Keratinocyte (primary cell): ENCODE measurements at places on chromosomes 6 and 20. TPM values are rescaled to one million over a fixed set of nuclear protein-coding genes. Genes with fewer than 3 reads are reported as not detected.

- H3K27me3 ChIP-seq, result no peaks in the 10 kb centered on the region
- no peaks in the 10 kb centered on the region for H3K4me1 ChIP-seq
- DNase-seq, result no peak
- H3K36me3 ChIP-seq, result peaks cover 12% of the 10 kb centered on the region
- H3K4me3 ChIP-seq, result no peak overlapping the region
Observed at GRCh38 chr6:105310947-105311346, 91.9 kb downstream of the PREP start.

DNA sequence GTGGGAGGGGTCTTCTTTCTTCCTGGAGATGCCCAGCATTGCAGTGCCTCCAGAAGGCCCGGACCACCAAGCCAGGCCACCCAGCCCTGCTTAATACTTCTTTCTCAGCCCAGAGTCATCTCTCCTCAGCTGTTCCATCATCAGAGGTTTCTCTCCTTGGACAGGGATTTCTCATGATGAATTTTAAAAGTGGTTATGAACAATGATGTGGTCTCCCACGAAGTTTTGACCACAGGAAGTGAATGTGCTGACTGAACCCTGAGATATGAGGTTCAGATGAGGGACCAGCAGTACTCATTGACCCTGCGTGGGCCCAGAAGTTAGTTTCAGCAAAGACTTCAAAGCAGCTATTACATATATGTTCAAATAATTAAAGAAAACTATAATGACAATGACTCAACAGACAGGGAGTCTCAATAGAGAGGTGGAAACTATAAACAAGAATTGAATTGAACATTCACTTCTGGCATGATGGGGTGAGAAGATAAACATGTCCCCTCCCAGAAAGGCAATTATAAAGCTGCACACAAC, 114.5 kb upstream of the SLC22A16 start:
- no peaks in the 10 kb centered on the region for H3K4me1 ChIP-seq
- DNase-seq, result no peak
- no peak overlapping the region for H3K27ac ChIP-seq
- no peaks in the 10 kb centered on the region for H3K36me3 ChIP-seq
- H3K4me3 ChIP-seq, result no peak overlapping the region

GRCh38 chr6:17101422-17102257, at the start of gene STMND1:
Gene STMND1 (plus strand): TSS chr6:17102050. CDS start chr6:17102258, 208 bp downstream.
- peaks cover 28% of the 10 kb centered on the region for H3K27me3 ChIP-seq
- no peak for DNase-seq
- no peaks in the 10 kb centered on the region for H3K36me3 ChIP-seq
- peak within 1 kb of the TSS; percentile 18 for H3K4me3 ChIP-seq
- no peak within 1 kb of the TSS for H3K27ac ChIP-seq

- H3K27me3 ChIP-seq, result no peaks in the 10 kb centered on the region
- no peak overlapping the region for H3K27ac ChIP-seq
- no peak for DNase-seq
- H3K36me3 ChIP-seq, result no peaks in the 10 kb centered on the region
Observed at GRCh38 chr6:138302554-138302953, 75.2 kb upstream of the SMIM28 start.

GRCh38 chr20:51831866-51832265, 29.5 kb upstream of the SALL4 start:
- no peak for DNase-seq
- no peak overlapping the region for H3K4me3 ChIP-seq
- H3K27me3 ChIP-seq, result peaks cover 5% of the 10 kb centered on the region

DNA sequence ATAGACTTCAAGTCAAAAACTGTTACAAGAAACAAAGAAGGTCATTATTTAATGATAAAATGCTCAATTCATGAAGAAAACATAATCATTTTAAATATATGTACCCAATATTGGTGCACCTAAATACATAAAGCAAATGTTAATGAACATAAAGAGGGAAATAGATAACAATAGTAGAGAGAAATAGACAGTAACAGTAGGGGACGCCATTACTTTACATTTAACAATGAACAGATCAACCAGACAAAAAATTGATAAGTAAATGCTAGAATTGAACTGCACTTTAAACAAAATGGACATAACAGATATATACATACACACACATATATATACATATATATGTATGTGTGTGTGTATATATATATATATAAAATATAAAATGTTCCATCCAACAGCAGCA, 37.4 kb downstream of the IL22RA2 start:
- H3K27ac ChIP-seq, result no peak overlapping the region
- H3K4me3 ChIP-seq, result no peak overlapping the region
- no peaks in the 10 kb centered on the region for H3K36me3 ChIP-seq
- H3K27me3 ChIP-seq, result peaks cover 4% of the 10 kb centered on the region
- no peaks in the 10 kb centered on the region for H3K4me1 ChIP-seq

GRCh38 chr6:14149053-14149738, 31.6 kb downstream of the CD83 start:
- H3K27me3 ChIP-seq, result peaks cover 3% of the 10 kb centered on the region
- DNase-seq, result no peak
- no peak overlapping the region for H3K4me3 ChIP-seq
- no peak overlapping the region for H3K27ac ChIP-seq
- no peaks in the 10 kb centered on the region for H3K36me3 ChIP-seq

ASF1A gene
- 9.6 to 19.9 TPM (median 10.1 TPM) in 3 replicates for polyA plus RNA-seq

CLIC5 gene
- polyA plus RNA-seq, result 0.09 TPM in 2 of 3 replicates, not detected in the other
